ENCODE measurements at places on chromosomes 1 and 21.

DNA sequence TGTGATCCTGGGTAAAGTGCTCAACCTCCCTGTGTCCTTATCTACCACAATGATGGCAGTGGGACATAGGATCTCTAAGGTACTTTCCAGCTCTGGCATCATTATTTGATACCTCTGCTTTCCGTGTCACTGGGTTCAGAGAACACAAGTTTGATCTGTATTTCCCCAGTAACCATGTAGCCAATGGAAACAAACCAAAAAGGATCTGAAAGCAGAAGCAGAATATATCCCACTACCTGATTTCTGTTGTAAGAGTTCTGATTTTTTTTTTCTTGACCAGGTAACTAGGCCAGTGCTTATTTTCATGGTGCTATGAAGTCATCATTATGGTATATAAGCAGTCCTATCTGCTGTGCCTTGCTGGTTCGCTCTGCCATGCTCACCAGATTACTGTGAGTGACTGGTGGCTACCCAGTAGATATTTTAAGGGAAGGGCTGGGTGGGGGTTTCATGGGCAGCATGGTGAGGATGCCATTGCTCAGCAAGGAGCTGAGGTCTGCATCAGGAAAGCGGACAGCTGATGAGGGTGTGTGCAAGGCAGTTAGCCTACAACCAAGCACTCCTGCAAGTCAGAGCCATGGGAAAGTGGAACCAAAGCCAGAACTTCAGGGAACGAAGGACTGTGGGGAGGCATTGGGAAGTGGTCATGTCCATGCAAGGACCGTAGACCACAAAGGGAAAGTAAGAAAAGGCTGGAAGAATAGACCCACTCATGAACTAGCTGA is 104.9 kb upstream of the EDEM3 start:
- DNase-seq = no peak

- no peak for DNase-seq
Observed at GRCh38 chr1:183652107-183652506, 1.0 kb downstream of the APOBEC4 start.

DNA sequence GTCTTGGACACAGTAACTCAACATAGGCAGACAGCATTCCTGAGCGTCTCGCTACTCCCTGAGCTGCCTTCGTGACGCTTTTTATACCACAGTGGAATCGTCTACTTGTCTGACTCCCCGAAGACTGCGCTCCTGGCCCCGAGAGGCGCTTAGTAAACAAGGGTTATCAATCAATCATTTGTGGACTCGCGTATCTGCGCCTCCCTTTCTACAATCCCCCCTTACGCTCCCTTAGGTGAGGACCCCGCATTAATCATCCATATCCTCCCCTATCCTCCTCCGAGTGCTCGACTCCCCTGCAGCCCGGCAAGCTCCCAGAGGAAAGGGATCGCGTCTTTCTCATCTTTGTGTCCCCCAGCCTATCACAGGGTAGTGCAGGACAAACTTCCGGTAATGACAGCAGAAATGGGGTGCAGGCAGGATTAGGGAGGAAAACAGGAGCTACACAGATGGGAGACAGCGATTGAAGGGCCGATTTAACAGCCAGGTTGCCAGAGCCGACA is 522 bp downstream of the TMEM59 start:
- DNase-seq = peak; percentile 42

- no peak for DNase-seq
Observed at GRCh38 chr1:90114521-90115141, 119.7 kb downstream of the ZNF326 start.

- no peak for DNase-seq
Observed at GRCh38 chr1:184827600-184828368, 73.1 kb upstream of the EDEM3 start.

GRCh38 chr1:46690931-46691421 is 19.3 kb downstream of the TEX38 start:
- DNase-seq = no peak

GRCh38 chr1:63822540-63822939 is 48.7 kb downstream of the ROR1 start:
- no peak for DNase-seq

- no peak for DNase-seq
Observed at GRCh38 chr1:111758373-111758772, 2.7 kb downstream of the DDX20 start.

DNA sequence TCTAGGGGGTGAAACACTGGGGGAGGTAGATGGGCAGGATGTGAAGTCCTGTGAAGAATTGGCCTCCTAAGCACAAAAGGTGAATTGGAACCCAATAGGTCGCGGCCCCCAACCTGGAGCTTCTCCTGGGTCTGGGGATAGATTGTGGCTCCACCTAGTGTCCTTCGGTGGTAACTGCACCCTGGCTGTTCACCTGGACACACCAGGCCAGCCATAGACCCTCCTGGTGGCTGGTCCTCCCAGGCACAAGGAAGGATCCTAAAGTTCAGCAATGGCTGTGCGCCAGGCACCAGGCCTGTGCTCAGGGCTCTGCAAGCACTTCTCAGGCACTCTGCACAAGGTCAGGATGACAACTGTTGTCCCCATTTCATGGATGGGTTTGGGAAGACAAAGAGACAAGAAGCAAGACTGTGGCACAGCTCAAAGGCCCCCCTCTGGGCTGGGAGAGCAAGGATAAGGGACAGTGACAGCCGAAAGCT is 13.5 kb downstream of the ESPN start:
- peak; percentile 73 for DNase-seq

DNA sequence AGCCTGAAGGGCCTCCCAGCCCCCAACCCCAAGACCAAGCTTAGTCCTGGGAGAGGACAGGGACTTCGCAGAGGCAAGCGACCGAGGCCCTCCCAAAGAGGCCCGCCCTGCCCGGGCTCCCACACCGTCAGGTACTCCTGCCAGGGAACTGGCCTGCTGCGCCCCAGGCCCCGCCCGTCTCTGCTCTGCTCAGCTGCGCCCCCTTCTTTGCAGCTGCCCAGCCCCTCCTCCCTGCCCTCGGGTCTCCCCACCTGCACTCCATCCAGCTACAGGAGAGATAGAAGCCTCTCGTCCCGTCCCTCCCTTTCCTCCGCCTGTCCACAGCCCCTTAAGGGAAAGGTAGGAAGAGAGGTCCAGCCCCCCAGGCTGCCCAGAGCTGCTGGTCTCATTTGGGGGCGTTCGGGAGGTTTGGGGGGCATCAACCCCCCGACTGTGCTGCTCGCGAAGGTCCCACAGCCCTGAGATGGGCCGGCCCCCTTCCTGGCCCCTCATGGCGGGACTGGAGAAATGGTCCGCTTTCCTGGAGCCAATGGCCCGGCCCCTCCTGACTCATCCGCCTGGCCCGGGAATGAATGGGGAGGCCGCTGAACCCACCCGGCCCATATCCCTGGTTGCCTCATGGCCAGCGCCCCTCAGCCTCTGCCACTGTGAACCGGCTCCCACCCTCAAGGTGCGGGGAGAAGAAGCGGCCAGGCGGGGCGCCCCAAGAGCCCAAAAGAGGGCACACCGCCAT is 21.9 kb upstream of the ARF1 start:
- DNase-seq = no peak

DNA sequence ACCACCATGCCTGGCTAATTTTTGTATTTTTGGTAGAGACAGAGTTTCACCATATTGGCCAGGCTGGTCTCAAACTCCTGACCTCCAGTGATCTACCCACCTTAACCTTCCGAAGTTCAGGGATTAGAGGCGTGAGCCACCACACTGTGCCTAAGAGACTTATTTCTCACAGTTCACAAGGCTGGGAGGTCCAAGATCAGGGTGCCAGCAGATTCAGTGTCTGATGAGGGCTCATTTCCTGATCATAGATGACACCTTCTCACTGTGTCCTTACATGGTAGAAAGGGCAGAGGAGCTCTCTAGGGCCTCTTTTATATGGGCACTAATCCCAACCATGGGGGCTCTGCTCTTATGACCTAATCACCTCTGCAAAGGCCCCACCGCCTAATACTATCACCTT is 58.8 kb downstream of the ARHGEF10L start:
- no peak for DNase-seq
